ENCODE measurements at places on chromosomes 7 and 10.
A peak's percentile ranks its signal among the peaks of the same experiment; 100 is the strongest.

GRCh38 chr7:131524703-131525102, 31.7 kb downstream of the PODXL start:
- DNase-seq: no peak

DNA sequence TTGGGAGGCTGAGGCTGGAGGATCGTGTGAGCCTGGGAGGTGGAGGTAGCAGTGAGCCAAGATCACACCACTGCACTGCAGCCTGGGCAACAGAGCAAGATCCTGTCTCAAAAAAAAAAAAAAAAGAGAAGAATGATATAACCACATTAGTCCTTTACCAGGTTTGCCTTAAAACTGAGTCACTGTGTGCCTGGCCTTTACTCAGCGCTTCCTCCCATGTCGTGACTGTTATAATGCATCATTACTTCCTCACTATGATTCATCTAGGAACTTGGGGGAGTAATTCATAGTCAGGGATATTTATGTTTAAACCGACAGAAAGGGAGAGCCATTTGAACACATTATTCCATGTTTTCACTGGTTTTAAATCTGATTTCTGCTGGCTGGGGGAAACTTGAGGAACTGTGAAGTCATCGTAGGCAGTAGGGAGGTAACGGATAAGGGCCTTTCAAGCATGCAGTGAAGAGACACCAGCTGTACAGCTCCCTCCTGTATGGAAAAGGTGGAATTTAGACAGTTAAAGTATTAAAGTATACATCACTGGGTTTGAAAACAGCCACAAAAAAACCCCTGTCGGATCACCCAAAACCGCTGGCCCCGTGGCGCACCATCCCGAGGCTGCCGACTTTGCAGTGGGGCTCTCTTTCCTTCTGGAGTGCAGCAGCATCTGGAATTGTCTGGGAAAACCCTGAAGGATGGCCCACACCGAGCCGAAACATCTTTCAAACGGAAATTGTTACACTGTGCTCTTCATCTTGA, 119.8 kb downstream of the NKX6-2 start:
- DNase-seq: no peak

GRCh38 chr7:20647908-20648776, 32.7 kb downstream of the ABCB5 start:
- no peak for DNase-seq

GRCh38 chr10:9035355-9035754, 980.9 kb downstream of the GATA3 start:
- no peak for DNase-seq

DNA sequence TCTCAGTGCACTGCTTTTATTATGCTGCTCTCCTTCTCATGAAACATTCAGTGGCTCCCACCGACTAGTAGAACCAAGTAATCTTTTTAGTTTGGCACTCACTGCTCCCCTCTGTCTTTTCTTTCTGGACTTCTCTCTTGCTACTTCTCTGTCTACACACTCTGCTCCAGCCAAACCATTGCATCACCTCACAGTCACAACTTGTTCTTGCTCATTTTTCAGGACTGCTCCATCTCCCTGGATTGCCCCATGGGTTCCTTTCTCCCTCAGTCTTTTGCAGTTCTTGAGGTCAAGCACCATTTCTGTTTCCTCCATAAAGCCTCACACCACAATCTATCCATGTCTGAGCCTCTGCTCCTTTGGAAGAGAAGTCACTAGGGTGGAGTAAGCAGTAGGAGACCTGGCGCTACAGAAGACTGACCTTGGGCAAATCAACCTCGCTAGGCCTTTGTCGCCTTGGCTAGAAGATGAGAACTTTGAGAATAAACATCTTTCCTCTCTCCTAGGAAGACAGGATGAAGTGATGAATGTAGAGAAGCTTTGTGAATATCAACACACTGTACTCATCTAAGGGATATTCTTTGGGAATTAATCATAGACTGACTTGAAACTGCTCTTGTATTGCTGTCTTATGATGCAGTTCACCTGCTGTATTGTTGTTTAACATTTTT, 186.2 kb downstream of the LRMDA start:
- no peak for DNase-seq

DNA sequence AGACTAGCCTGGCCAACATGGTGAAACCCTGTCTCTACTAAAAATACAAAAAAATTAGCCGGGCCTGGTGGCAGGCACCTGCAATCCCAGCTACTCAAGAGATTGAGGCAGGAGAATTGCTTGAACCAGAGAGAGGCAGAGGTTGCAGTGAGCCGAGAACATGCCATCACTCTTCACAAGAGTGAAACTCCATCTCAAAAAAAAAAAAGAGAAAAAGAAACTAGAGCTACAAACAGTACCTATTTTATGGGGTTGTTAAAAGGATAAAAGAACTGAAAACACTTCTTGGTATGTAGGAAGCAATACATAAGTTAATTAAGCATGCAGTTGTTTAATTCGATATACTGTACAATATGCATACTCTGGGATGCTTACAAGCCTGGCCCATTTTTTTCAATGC, 216.9 kb downstream of the SORCS1 start:
- no peak for DNase-seq

GRCh38 chr10:129909531-129910256, 54.4 kb downstream of the EBF3 start:
- DNase-seq: no peak

DNA sequence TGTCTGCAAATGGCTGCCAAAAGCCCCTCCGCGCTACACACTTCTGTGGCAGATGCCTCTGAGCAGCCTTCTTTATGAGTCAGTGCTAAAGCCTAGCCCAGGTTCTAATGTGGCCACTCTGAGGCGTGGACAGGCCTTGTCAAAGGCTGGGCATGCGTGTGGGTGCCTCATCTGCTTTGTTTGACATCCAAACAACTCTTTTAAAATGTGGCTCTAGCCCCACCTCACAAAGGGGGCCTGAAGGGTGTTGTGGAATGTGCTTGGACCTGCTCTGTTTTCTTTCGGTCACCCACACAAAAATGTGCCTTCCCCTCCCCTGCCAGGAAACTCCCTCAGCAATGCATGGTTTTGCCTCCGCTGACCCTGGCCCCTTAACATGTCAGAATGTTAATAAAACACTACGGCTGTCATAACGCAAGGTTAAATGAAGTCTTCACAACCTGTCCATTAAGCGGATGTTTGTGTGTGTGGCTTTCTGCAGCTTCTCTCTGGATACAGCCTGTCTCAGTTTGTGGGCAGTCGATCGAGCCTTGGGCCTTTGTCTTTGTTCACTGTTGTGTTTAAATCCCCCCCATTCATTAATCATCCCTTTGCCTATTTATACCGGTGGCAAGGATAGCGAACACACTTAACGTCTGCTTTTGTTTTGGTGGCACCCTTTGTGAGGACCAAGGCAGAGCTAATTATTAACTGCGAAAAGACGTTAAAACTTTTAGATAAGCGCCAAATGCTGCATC, 718.9 kb downstream of the LRMDA start:
- no peak for DNase-seq

- DNase-seq: no peak
Measured at GRCh38 chr7:28954946-28955345, 3.2 kb downstream of the TRIL start.

GRCh38 chr10:28858646-28859045, 181.3 kb downstream of the BAMBI start:
- DNase-seq: no peak

- DNase-seq: no peak
Measured at GRCh38 chr10:117363028-117363427, 12.2 kb downstream of the PDZD8 start.

DNA sequence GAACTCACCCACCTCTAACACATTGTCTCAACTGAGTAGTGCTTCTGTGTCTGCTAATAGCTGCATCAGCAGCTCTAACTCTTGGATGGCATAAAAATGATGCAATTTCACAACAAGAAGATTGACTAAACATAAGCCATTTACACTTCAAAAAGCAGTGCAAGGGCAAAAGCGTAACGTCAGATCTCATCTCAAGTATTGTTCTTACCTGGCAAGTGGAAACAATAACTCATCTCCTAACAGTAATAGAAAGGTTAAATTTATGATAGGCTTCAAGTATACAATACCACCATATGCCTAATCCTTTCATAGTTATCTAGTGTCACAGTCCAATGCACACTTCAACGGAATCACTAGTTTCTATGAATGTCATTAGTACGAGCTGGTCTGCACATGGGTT, 14.8 kb downstream of the TPK1 start:
- DNase-seq: no peak

GRCh38 chr7:1236831-1237701, 4.4 kb downstream of the UNCX start:
- no peak for DNase-seq

GRCh38 chr10:47065903-47066302, 154.7 kb downstream of the PTPN20 start:
- no peak for DNase-seq

DNA sequence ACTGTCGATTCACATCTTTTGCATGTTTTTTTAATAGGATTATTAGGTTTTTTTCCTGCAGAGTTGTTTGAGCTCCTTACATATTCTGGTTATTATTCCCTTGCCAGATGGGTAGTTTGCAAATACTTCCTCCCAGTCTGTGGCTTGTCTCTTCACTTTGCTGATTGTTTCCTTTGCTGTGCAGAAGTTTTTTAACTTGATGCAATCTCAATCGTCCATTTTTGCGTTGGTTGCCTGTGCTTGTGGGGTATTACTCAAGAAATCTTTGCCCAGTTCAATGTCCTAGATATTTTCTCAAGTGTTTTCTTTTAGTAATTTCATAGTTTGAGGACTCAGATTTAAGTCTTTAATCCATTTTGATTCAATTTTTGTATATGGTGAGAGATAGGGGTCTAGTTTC, 95.4 kb downstream of the TBXAS1 start:
- no peak for DNase-seq

- no peak for DNase-seq
Measured at GRCh38 chr10:94397549-94398370, 4.6 kb upstream of the TBC1D12 start.

GRCh38 chr7:74042746-74043522, 15.0 kb downstream of the ELN start:
- DNase-seq: no peak

DNA sequence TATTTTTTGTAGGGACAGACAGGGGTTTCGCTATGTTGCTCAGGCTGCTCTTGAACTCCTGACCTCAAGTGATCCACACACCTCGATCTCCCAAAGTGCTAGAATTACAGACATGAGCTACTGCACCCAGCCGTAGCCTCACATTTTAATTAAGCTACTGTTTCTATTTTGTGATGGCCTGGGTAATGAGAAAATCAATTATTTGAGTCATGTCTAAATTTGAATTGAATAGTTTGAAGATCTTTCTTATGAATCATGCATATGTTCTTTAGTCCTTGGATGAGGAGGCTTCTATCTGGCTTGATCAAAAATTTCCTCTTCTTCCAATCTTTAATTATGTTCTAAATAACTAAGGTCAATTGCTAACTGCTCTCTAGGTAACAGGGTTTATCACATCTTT, 175.0 kb downstream of the REEP3 start:
- DNase-seq: no peak

GRCh38 chr7:139915864-139916716, 87.0 kb downstream of the TBXAS1 start:
- DNase-seq: no peak

DNA sequence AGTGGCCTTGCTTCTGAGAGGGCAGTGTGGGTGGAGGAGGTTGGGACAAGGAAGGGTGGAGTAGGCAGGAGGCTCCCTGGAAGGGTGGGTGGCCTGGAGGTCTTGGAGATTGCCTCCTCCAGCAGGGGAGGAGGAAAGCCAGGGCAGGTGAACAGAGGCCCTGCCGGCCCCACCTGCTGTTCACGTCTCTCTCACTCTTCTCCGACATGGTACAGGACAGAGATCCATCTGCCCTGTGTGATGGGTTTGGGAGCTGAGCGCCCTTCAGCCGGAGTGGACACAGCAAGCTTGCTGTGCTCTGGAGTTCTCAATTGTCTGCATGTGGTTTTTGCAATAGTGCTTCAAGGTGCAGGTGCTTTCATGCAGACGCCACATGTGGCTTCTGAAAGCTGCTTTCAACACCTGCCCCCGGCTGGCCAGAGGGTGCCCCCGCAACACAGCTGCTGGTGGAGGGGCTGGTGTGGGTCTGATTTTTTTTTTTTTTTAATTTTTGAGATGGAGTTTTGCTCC, 82.8 kb upstream of the GNA12 start:
- DNase-seq: peak; percentile 10

DNA sequence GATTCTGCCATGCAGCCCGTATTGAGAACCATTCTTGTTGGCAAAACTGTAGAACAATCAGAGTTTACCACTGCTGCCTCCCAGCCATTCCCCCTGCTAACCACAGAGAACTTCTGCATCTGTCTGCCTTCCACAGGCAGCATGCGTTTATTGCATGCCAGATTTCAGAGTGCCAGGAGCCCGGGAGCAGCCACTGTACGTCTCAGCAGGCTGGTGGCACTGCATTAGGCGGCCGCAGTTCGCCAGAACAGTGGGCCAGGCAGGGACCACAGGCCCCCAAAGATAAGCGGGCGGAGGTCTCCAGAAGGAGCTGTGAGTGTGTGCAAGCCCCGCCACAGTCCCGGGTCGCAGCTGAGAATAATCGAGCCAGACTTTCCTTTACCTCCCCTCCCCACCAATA, 31.8 kb downstream of the ZNF467 start:
- DNase-seq: no peak

GRCh38 chr7:105269397-105269796, 119.3 kb downstream of the SRPK2 start:
- peak; percentile 12 for DNase-seq

DNA sequence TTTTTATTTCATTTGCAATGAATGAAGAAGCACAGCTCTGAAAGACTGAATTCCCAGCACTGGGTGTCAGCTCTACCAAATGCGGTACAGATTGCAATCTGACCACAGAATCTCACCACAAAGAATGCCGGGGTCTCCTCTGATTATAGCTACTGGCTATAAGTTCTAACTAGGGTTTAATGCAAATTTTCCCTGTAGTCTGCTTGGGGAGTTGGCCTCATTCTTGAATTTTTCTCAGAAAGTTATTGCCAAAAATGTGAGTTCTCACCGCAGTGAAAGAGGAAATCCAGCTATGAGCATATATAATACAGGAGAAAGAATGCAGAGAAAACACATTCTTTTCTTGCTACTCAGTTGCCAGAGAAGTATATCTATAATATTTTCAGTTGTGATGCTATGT, 1255.7 kb upstream of the LRRTM3 start:
- no peak for DNase-seq

DNA sequence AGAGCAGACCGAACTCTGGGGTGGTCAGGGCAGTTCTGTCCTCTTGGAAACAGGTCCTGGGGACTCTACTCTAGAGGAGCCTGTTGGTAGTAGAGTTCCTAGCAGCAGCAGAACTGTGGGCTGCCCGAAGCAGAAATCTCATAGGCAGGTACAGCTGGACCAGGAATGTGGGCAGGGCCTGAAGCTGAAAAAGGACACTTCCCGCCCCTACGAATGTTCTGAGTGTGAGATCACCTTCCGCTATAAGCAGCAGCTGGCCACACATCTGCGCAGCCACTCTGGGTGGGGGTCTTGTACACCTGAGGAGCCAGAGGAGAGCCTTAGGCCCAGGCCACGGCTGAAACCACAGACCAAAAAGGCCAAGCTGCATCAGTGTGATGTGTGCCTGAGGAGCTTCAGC, 8.3 kb upstream of the ZNF783 start:
- no peak for DNase-seq

- DNase-seq: no peak
Measured at GRCh38 chr7:155410431-155410830, 47.5 kb upstream of the EN2 start.

GRCh38 chr10:89744026-89744425, 42.6 kb downstream of the KIF20B start:
- DNase-seq: no peak
